ENCODE measurements at places on chromosomes 11 and 22. TPM values are rescaled to one million over a fixed set of nuclear protein-coding genes. Genes with fewer than 3 reads are reported as not detected.

GRCh38 chr11:132439711-132440255 lies 1069.4 kb downstream of the NTM start:
- no peak for DNase-seq

Gene CFAP300
- 3.3 TPM for total RNA-seq

GRCh38 chr11:130796828-130797227 lies 119.5 kb downstream of the SNX19 start:
- no peak for DNase-seq

- DNase-seq = no peak
Observed at GRCh38 chr22:25409240-25409639, 155.2 kb upstream of the GRK3 start.

DNA sequence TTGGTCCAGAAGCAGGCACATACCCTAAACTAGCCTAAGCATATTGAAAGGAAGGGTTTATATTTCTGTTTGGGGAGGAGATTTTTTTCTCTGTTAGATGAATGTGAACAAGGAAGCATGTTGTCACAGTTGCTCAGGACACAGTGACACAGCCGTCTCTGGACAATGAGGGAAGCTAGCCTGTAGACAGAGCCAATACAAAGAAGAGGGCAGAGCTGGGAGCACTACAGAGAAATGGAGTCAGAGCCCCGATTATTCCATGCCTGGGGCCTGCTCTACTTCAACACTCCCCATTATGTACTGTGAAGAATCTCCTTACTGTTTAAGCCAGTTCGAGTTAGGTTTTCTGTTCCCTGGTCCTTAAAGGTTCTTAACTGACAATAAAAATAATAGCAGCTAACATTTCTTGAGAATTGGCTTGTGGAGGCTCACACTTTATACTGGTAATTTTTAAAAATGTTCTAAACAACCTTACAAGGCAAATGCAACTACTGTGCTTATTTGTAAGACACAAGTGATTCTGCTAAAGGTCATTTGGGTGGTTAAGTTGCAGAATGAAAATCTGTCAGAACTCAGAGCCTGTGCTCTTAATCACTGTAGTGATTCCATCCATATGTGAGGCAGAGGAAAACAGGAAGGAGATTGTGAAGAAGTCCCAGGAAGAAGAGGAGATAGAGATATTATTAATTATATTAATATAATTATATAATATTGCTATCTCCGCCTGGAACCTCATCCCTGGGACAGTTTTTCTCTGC lies 58.8 kb upstream of the RRAS2 start:
- DNase-seq = no peak

Gene CHKA
- total RNA-seq = 74.4 TPM

Gene HBD
- 3.0 TPM for total RNA-seq

- DNase-seq = no peak
Observed at GRCh38 chr11:93000511-93001476, 31.3 kb downstream of the MTNR1B start.

GRCh38 chr11:63629426-63629825 lies 15.2 kb upstream of the PLAAT3 start:
- DNase-seq = no peak

Gene TRPC6
- 0.42 TPM for total RNA-seq

GRCh38 chr11:16860617-16861016 lies 122.2 kb downstream of the C11orf58 start:
- no peak for DNase-seq

Gene OVOL1
- total RNA-seq = 3.9 TPM

DNA sequence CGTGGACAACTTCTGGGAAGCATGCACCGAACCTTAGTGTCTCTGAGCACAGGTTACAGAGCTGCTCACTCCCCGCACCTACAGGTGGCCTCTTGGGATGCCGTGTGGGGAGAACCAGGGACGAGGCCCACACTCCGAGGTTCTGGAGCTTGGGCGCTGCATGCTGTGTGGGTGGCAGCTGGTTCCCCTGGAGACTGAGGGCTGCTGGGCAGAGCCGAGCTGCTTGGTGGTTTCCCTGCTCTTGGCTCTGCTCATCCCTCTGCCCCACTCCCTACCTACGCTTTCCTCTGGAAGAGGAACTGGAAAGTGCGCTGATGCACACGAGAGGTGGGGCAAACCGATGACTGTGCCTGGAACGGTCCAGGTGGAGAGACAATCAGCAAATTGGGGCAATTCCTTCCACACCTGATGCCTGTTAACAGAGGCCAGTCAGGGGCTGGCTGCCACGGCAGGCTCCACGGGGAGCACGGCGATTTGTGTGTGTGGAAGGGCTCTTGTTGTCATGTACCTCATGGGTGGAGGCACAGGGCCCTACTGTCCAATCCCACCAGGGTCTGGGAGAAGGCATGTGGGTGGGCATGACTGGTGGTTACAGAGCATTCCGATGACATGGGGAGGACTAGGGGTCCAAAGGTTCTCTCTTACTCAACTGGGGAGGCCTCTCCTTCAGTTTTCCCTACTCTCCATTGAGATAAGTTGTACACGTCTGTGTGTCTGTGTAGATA lies 60.9 kb downstream of the ST14 start:
- DNase-seq = no peak

Gene P2RY6
- 0.51 TPM for total RNA-seq

DNA sequence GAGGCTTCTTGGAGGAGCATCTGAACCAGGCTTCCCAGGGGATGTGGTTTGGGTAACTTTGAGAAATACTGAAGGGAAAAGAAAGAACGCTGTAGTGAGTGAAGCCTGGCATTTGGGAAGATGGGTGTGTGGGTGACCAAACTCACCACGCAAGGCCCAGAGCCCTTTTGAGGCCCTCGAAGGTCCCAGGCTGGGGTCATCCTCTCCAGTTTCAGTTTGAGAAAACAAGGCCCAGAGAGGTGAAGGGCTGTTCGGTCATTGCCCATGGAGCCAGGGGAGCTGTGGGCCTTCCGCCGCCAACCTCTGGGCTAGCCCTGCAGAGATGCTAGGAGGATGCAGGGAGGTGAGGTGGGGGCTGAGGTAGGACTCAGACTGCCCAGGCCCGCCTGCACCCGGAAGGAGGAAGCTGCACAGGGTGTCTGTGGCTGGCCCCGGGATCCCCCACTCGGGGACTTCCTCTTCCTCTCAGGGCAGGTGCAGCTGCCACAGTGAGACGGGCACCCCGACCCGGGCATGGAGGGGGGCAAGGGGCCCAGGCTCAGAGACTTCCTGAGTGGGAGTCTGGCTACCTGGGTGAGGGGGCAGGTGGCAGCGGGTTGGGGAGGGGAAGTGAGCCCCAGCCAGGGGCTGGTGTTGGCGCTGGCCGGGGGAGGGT lies at the start of gene CCDC88B:
CCDC88B (plus strand) TSS at position 451 of the 655 bp plus-strand sequence; CDS start at position 514, 63 bp downstream.
- no peak for DNase-seq

DNA sequence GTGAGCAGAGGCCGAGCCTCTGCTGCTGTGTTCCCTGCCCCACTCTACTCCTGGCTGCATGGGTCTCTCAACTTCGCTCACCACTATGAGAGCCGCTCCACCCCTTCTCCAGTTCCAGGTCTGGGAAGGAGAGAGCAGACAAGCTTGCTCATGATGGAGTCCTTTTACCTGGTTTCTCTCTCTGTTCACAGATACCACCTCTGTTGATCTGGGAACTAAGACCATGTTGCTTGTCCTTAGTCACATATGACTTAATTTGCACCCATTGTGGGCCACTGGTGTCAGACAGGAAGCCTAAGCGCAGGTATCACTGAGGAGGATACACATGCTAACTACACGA lies 26.8 kb downstream of the MCM5 start:
- no peak for DNase-seq

- no peak for DNase-seq
Observed at GRCh38 chr11:18495703-18496102, 31.0 kb downstream of the TSG101 start.
